ENCODE measurements at places on chromosomes 4 and X.

GRCh38 chr4:76704133-76704881 lies 193.6 kb downstream of the SOWAHB start:
- DNase-seq: no peak

DNA sequence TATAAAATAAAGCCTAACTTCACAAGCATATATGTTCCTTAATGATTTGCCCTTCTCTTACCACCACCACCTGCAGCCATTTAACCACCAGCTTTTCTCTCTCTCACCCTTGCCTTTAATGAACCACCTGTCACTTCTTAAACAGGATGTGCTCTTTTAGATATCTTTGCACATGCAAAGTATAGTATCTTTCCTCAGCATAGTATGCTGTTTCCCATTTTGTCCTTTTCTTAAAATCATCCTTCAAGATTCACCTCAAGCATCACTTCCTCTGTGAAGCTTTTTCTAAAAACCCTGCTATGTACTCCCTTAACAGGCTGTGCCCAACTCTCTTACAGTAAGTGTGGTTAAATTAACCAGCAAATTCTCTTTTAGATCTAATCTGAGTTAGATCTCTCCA lies 8.2 kb upstream of the CNOT6L start:
- DNase-seq: no peak

GRCh38 chr4:6627832-6628231 lies 12.7 kb upstream of the MRFAP1 start:
- no peak for DNase-seq

DNA sequence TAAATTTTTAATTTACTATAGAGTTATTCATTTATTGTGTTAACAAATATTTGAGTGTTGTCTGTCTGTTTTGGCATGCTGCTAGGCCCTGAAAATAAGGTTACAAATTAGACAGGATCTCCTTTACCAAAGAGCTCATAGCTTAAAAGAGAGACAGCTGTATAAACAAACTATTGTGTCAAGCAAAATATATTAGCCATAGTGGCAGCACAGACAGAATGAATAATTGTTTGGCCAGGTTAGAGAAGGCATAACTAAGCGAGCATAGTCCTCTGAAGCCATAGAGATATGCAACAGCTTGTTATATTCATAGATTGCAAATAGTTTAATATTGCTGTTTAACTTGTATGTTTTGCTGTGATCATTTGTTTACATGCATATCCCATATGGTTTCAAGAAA lies 66.7 kb upstream of the NDUFC1 start:
- no peak for DNase-seq

DNA sequence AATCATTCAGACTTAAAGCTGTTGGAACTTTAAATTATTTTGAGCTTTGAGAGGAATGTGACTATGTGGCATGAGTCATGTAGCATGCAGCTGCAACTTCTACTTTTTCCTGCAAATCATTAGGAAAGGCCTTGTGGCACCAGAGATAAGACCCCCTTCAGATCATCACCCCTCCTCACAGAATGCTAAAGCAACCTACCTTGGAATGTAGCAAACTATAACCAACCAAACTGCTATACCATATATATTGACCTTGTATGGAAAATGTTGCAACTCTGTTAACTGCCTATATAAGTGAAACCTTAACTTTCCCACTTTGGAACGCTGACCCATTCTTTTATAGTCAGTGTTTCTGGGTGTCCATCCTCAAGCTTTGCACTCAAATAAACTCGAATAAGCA lies 32.0 kb downstream of the ATXN3L start:
- no peak for DNase-seq

DNA sequence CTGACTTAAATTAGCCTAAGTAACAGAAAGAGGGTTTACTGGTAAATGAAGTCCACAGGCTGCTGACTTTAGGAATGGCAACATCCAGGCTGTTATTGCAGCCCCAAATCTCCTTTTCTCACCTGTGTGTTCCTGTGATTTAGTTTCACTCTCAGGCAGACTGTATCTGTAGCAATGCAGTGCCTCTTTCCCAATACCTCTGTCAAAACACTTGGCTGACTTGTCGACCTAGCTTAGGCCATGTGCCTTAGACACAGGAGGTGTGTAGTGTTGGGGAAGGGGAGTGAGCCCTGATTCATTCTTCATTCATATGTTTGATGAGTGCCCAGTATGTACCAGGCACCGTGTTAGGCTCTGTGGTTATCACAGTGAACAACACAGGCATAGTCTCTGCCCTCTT lies 46.9 kb downstream of the JADE3 start:
- DNase-seq: no peak

DNA sequence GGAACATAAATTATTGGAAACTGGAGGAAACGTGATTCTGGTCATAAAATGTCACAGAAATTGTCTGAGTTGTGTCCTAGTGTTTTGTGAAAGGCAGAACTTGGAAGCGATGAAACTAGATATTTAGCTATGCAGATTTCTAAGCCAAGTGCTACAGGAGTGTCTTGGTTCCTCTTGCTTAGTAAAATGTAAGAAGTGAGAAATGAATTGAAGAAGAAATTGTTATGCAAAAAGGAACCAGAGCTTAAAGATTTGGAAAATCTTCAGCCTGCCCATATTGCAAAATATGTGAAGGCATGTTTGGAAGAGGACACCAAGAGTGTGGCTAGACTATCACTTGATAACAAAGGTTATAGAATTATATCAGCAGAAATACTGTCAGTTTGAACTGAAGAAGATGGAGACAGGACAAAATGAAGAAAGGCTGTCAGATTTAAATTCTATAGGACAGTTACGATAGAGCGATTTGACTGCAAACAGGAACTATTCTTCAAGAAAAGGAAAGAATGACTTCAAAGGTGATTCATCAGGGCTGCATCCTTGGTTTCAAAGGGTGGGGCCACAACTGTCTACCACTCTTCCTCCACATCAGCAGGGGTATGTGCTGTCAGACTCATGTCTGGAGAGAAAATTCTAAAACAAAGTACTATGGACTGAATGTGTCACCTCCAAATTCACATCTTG lies 9.4 kb upstream of the CDS1 start:
- no peak for DNase-seq

- DNase-seq: no peak
These were observed 133.6 kb upstream of the S100G start for GRCh38 chrX:16516232-16516876.

DNA sequence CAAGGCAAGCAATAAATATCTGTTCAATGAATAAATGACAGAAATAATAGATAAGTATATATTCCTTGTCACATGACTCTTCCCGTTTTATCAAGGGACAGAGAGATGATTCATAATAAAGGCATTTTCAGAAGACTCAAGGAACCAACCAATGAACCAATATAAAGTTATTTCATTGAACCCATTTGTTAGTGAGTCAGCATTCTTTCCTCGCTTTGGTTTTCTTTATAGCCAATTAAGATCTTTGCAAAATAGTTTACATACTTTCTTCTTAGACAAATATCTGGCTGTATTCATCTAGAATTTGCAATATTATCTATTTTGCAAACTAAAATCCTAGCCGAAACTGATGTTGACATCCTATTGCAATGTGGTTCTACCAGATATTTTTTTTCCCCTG lies 269.4 kb downstream of the IL15 start:
- DNase-seq: no peak

GRCh38 chr4:27861381-27861787 lies 1000.7 kb downstream of the STIM2 start:
- DNase-seq: no peak

DNA sequence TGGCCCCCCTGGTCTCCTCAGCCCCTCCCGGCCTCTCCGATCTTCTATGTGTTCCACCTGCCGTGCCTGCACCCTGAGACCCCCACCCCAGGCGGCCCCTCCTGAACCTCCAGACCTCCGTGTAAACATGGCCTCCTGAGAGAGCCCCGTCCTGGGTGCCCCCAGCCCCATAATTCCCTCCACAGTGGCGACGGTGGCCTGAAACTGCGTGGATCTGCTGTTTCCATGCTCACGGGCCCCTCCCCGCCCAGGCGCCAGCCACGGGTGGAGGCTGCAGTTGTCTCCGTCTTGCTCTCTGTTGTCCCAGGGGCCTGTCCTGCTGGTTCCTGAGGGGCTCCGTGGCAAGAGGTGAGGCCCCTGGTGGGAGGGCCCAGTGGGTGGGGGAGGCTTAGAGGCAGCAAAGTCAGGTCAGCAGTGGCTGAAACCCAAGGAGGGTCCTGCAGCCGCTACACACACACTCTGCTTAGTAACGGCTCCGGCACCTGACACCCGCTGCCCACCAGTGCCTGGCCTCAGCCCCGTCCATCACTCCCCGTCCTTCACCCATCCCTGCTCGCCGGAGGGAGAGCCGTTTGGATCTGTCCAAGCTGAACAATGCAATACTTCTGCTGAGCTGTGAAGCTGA lies 75.8 kb downstream of the FAM53A start:
- no peak for DNase-seq
